Caki2 (cell line): ENCODE measurements at places on chromosomes 5 and 9.

- DNase-seq = no peak
These were observed 30.4 kb upstream of the SLC2A8 start for GRCh38 chr9:127366594-127366993.

- no peak for DNase-seq
These were observed 66.6 kb upstream of the IFNK start for GRCh38 chr9:27457445-27457844.

- peak; percentile 59 for DNase-seq
These were observed 34.1 kb upstream of the MSX2 start for GRCh38 chr5:174690271-174690670.

DNA sequence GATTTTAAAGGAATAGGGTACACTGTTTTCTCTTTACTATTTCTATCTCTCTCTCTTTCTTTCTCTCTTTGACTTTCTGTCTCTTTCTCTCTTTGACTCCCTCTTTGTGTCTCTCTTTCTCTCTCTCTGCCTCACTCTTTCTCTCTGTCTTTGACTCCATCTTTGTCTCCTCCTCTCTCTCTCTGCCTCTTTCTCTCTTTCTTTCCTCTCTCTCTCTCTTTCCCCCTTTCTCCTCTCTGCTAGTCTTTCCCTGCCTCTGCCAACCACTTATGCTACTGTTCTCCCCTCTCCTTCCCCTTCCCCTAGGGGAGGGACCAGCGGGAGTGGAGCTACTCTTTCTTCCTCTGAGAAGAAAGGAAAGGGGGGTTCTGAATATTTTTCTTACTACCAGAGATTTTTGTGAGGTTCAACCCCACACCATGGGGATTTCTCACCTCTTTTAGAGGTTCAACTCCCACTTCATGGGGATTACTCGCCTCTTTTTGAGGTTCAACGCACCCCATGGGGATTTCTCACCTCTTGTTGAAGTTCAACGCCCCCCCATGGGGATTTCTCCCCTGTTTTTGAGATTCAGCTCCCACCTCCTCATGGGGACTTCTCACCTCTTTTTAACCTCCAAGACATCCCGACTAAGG lies 309.9 kb downstream of the NR3C1 start:
- no peak for DNase-seq

- DNase-seq = no peak
These were observed 34.2 kb downstream of the SECISBP2 start for GRCh38 chr9:89352451-89352850.

GRCh38 chr5:11672385-11673085 lies 231.7 kb downstream of the CTNND2 start:
- DNase-seq = no peak

- no peak for DNase-seq
These were observed 163.1 kb downstream of the PAX5 start for GRCh38 chr9:36870960-36871359.

GRCh38 chr5:35776757-35777156 lies 79.9 kb upstream of the IL7R start:
- no peak for DNase-seq

- no peak for DNase-seq
These were observed 290.6 kb downstream of the MARCHF11 start for GRCh38 chr5:15889001-15889400.

DNA sequence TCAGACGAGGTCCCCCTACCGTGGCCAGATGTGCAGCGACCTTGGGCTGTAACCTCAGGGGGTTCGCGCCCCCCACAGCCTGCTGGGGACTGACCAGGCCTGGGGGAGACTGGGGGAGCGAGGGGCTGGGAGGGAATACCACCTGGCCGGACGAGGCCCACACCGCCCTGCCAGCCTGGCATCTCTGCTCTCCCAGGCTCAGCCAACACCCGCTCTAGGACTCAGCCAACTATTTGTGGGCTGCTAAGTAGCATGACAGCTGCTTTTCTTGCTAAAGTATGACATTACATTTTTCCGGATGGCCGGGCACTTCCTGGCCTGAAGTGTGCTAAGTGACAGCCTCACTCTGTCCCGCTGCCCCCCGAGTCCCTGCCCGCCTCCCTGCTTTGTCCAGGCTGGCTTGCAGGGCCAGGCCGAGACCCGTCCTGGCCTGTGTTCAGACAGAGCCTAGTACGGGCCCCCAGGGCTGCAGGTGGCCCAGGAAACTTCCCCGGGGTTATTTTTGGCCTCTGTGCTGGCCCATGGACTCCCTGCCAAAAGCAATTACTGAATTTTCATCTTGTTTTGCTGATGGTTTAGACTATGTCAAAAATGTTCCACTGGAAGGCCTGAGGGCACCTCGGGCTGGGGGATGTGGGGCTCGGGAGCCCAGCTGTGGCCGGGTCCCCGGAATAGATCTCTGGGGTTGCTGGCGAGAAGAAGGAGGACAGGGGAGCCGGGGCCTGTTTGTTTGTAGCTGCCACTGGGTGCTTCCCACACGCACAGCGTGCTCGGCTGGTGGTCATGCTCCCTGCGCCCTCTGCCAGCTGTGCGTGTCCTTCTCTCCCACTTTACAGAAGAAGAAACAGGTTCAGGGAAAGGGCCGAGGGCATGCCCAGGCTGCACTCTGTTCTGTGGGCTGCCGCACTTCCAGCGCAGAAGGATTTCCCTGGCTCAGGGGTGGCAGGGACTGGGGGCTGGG lies 13.4 kb upstream of the SLC2A6 start:
- DNase-seq = peak; percentile 16

DNA sequence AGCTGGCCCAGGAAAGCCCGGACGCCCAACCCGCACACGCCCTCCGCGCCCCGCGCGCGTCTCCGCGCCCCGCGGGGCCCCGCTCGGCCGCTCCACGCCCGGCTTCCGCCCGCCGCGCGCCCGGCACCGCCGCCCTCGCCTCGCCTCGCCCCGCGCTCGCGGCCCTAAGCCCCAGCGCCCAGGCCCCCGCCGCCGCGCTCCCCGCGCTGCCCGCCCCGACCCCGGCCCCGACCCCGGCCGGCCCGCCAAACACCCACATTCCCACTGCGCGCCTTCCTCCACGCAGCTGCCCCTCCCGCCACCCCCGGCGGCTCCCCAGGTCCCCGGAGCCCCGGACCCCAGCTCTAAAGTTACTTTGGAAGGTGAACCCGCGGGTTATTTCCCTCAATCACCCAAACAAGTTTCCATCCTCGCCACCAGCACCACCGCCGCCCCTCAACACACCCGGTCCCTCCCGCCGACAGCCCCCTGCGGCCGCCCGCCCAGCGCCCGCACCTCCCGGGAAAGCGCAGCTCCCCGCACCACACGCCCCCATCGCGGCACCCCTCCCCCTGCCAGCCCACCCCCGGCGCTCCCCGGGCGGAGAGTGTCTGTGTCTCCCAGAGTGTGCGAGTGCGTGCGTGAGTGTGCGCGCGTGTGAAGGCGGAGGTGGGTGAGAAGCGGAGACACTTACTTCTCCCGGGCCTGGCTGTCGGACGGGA lies 439 bp downstream of the SSBP2 start:
- no peak for DNase-seq

DNA sequence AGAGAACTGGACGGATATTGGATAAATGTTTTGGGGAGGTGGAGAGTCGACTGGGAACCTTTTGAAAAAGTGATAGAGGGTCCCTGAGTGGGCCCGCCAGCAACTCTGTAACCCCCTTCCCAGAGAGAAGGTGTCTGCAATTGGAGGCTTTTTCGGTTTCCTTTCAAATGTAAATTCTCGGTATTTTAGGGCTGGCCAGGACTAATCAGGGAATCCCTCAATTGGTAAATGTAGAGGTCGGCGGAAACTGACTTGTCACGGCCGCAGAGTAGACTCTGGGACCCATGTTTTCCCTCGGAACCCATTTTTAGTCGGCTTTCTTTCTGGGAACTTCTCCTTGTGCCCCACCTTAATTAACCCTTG lies 524 bp downstream of the CCNB1 start:
- no peak for DNase-seq

GRCh38 chr9:132849185-132849706 lies 28.8 kb downstream of the AK8 start:
- DNase-seq = no peak
